ENCODE measurements at places on chromosomes 16 and 17.
A peak's percentile ranks its signal among the peaks of the same experiment; 100 is the strongest.

DNA sequence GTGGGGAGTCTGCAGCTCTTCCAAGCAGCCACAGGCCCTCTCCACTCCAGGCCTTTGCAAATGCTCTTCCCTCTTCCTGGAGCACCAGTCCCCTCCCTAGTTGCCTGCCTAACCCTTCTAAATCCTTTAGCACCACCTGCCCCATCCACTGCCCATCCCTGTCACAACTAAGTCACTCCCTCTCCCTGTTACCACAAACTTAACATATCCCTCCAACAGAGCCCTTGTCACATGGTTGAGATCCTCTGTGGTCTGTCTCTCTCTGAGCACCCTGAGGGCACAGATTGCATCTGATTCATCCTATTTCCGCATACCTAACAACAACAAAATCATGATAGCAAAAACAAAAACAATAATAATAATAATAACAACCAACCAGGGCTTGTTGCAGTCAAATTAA, 11.0 kb upstream of the BEAN1 start:
- no peak for DNase-seq

- DNase-seq = no peak
Measured at GRCh38 chr16:81469710-81470535, 25.3 kb downstream of the CMIP start.

GRCh38 chr17:66665194-66665593, 169.7 kb upstream of the CACNG5 start:
- DNase-seq = no peak

GRCh38 chr16:87263418-87264052, 53.7 kb downstream of the C16orf95 start:
- DNase-seq = peak; percentile 42

DNA sequence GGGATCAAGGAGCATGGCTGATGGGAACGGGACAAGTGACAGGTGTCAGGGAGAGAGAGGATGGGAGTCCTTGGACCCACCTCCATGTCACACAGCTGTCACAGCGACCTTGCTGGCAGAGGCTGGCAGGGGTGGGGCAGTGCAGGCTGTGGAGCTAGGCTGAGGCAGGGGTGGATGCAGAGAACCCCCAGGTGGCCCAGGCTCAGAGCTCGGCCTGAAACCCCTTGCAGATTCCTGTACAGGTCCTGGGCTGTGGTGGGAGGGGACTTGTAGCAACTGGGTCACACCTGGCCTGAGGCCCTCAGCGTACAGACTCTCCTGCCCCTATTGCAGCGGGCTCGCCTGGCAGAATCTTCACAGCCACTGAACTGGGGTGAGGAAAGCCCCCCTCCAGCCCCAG, 174.1 kb downstream of the NTN1 start:
- no peak for DNase-seq

- no peak for DNase-seq
Measured at GRCh38 chr16:70688246-70688742, 2.4 kb upstream of the MTSS2 start.

- DNase-seq = no peak
Measured at GRCh38 chr17:55037828-55038227, 69.3 kb downstream of the STXBP4 start.

- DNase-seq = no peak
Measured at GRCh38 chr16:10880594-10881452, 3.8 kb downstream of the CIITA start.

DNA sequence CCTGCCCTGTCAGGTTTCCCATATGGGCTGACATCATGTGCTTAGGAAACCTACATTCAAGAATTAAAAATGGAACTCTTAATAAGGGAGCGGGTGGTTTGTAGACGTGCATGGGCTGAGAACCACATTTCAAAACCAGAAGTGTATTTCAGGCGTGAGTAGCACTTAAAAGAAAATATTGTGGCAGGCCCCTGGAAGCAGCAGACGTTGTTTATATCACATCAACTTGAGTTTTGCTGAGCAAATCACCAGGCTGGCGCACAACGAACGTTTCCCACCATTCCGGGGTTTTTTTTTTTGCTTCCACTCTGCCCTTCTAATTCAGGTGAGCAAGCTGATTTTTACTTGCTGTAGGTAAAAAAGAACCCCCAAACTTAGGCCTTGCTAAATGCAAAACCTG, 220.2 kb downstream of the MRTFB start:
- no peak for DNase-seq

- no peak for DNase-seq
Measured at GRCh38 chr16:28984619-28985135, at the start of gene LAT. TSS of gene LAT (plus strand) at chr16:28985052. CDS start at chr16:28985418, 366 bp downstream.

GRCh38 chr16:2708955-2709587, 11.0 kb downstream of the PRSS27 start:
- no peak for DNase-seq

GRCh38 chr17:20184977-20185619, 175.9 kb downstream of the SPECC1 start:
- no peak for DNase-seq

GRCh38 chr17:866568-867103, 84.5 kb downstream of the MRM3 start:
- no peak for DNase-seq

DNA sequence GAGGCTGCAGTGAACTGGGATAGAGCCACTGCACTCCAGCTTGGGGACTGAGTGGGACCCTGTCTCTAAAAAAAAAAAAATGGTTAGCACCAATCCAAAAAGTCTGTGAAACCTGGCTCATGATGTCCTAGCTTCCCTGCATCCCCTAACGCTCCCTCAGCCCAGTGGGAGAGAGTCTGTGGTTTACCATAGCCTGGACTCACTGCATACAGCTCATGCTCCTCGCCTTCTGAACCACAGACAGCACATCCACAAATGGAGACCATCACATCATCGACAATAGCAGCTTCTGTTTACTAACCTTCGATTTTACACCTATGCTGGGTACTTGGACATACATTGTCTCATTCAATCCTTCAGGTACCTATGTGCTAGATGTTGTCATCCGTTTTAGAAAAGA, 43.6 kb downstream of the NLRC5 start:
- DNase-seq = no peak

GRCh38 chr17:72947475-72947874, 145.0 kb downstream of the SLC39A11 start:
- no peak for DNase-seq

- DNase-seq = no peak
Measured at GRCh38 chr17:83098241-83099085, 19.1 kb downstream of the METRNL start.

DNA sequence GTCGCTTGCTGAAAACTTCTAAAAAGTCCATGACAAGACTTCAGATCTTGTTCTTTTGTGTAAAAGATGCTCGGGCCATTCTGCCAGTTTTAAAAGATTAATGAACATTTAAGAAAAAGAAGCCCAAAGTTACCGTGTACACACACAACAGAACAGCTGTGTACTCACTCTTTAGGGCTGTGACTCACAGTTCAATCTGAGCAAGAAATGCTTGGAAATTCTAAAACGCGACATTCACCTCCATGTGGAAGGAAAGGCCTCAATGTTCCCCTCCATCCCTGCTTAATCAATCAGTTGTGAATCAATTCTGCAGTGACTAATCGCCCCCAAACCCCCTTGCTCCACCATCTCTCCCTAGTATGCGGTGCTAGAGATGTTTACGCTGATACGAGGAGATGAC, 609.9 kb upstream of the SALL1 start:
- no peak for DNase-seq

GRCh38 chr16:57642160-57643135, 14.0 kb downstream of the ADGRG1 start:
- no peak for DNase-seq

- DNase-seq = no peak
Measured at GRCh38 chr16:77858060-77858459, 69.7 kb downstream of the VAT1L start.

GRCh38 chr16:73025151-73025855, 22.6 kb downstream of the ZFHX3 start:
- DNase-seq = no peak

GRCh38 chr16:85908889-85909589, 10.1 kb downstream of the IRF8 start:
- DNase-seq = no peak

GRCh38 chr16:23269248-23269953, 32.7 kb upstream of the SCNN1B start:
- no peak for DNase-seq

DNA sequence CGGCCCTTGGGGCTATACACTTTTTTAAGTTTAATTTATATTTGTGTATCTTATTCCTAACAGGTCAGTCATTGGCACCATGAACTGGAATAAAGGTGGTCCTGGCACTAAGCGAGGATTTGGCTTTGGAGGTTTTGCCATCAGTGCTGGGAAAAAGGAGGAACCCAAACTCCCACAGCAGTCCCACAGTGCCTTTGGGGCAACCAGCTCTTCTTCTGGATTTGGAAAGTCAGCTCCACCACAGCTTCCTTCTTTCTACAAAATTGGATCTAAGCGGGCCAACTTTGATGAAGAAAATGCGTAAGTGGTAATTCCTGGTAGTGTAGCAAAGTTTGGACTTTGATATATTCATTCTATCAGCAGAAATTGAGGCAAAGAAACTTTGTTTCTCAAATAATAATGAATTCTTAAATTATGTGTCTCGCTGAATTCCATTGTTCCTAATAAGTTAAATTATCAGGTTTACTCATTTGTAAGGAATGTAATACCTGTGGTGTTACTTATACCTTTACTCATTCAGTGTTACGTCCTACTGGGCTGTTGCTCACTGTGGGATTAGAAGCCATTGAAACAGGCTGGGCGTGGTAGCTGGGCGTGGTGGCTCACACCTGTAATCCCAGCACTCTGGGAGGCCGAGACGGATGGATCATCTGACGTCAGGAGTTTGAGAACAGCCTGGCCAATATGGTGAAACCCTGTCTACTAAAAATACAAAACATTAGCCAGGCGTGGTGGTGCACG, 13.2 kb downstream of the DDX42 start:
- no peak for DNase-seq

GRCh38 chr16:3761375-3762106, 44.2 kb upstream of the TRAP1 start:
- no peak for DNase-seq

GRCh38 chr17:58416937-58417299, 416 bp downstream of the RNF43 start:
- DNase-seq = no peak

Measured in T47D (cell line).